ENCODE measurements at places on chromosomes 2 and 18.

DNA sequence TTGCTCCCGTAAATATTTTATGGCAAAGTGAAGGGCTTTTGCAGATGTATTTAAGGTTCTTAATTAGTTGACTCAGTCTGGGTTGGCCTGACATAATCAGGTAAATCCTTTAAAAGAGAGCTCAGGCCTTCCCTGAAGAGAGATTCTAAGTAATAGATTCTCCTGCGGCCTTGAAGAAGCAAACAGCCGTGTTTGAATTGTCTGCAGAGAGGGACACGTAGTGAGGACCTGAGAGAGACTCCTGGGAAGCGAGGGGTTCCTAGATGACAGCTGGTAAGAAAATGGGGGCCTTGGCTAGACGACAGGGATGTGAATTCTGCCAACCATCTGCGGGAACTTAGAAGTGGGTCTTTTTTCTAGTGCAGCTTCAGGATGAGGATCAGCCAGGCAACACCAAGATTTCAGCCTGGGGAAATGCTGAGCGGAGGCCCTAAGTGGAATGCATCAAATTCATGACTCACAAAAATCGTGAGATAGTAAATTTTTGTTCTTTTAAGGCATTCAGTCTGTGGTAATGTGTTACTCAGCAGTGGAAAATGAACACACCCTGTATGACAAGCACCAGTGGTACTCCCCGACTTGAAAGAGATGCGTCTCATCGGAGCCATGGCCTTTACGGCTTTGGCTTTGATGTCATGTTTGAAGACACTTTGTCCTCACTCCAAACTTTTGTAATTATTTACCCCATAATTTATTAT is 62.1 kb upstream of the SMIM21 start:
- DNase-seq: no peak

GRCh38 chr18:62898359-62898758 is 183.0 kb downstream of the PHLPP1 start:
- no peak for DNase-seq

DNA sequence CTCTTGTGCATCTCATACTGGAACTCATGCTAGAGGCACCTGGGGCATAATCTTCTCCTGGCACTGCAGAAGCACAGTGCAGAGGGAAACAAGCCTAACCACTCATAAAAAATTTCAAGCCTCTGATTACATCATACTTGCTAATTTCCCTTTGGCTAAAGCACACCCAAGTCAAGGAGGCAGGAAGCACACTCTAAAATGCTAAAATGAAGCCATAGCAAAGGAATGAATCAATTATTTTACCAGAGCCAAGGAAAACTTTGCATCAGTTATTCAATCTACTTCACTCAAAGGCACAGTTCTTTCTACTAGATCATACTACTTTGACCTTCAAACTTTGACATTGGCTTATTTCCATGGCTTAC is 79.6 kb upstream of the SPOPL start:
- DNase-seq: no peak

DNA sequence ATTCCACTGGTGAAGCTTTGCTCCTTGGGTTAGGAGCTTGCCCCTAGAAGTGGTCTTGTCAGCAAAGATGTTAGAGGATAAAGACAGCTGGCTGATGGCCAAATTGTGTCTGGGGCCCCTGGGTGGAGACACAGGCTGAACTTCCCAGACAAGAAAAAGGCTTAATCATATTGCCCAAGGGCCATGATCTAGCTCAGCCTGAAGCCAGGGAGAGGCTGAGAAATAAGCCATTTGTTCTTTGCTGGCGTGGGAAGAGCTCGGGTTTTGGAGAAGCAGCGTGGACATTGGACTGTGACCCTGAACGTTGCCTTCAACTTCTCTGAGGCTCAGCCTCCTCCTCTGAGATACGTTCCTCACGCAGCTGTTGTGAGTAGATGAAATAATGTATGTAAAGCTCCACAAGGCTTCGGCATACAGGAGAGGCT is 153.0 kb downstream of the ZFP36L2 start:
- no peak for DNase-seq

GRCh38 chr2:2827761-2828221 is 496.7 kb upstream of the MYT1L start:
- DNase-seq: no peak

- DNase-seq: no peak
Measured at GRCh38 chr2:17798338-17798737, 17.9 kb upstream of the MSGN1 start.

GRCh38 chr2:161420406-161421074 is 4.4 kb downstream of the TBR1 start:
- no peak for DNase-seq

DNA sequence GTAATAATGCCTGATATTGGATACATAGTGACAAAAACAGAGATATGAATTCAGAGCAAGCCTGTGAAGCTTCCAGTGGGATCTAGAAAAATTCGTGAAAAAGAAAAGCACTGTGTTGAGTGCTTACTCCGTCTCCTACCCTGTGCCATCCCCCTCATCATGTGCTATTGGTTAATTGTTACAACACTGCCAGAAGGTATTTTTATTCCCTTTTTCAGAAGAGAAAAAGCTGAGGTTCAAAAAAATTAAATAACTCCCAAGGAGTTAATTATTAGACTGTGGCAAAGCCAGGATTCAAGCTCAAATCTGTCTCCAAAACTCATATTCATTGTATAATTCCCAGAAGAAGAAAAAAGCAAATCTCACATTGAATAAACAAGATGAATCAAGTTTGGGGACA is 735.5 kb upstream of the ACVR2A start:
- DNase-seq: no peak

GRCh38 chr18:22528291-22528690 is 110.6 kb upstream of the CTAGE1 start:
- DNase-seq: no peak

GRCh38 chr18:57088883-57089282 is 58.0 kb upstream of the BOD1L2 start:
- no peak for DNase-seq

GRCh38 chr2:216987252-216987821 is 127.5 kb upstream of the TNP1 start:
- DNase-seq: no peak

- no peak for DNase-seq
Measured at GRCh38 chr2:12755384-12755783, 38.6 kb downstream of the TRIB2 start.

GRCh38 chr2:233081232-233081730 is 21.1 kb downstream of the INPP5D start:
- DNase-seq: no peak

DNA sequence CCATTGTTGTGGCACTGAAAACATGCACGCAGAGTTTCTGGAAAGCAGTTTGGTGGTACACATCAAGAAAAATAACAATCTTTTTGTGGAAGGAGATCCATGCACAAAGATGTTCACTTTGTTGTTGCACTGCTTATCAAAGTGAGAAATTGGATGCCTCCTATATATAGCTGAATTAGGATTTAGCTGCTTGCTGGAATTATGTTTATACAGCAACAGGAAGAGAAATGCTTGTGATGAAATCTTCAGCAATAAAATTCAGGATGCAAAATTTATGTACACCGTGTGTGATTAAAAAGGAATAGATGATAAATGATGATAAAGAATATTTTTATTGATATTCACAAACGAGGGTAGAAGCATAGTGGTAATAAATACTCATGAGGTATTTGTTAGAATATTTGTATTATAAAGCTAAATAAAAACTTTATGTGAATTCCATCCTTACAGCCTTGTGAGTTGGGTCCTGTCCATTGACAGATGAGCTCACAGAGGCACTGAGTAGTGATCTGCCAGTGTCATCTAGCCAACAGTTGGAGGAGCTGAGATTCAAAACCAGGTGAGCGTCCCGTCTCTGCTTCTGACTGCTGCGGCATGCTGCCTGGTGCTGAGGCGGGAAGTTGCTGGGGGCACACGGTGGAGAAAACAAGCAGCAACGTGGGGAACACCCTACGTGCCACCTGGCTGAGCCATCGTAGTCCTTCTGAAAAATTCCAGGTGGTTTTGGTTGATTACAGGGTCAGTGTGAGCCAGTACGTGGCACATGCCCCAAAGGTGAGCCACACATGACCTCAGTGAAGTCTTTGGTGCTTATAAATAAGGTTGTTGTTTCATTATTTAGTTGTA is 80.2 kb downstream of the ASAP2 start:
- DNase-seq: no peak

- no peak for DNase-seq
Measured at GRCh38 chr2:10103179-10103578, 19.4 kb upstream of the RRM2 start.

DNA sequence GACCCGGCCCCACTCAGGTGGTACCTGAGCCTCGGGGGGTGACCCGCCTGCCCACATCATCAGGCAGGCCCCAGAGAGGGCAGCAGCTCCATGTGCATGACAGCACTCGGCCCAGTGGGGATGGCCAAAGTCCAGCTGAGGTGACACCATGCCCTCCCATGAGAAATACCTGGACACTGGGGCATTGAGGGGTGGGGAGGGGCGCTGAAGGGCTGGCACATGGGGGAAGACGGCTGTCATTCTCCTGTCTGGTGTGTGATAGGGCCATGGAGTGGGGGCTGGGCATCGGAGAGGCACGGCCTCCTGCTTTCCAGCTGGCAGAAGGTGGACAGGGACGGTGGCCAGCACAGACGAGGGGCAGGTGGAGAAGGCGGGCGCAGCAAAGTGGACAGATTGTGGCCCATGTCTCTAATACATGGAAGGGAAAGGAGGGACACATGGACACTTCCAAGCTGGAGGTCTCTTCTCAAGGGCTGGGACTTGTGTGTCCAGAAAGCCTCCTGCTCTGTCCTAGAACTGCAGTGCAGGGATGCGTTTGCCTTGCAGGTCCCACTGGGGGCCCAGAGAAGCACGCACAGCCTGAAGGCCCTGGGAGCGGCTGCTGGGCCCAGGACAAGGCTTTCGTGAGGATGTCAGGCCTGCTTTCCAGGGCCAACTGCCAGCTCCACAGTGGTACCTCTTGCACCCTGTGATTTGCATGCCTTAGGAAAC is 302.2 kb downstream of the NDUFA10 start:
- no peak for DNase-seq

DNA sequence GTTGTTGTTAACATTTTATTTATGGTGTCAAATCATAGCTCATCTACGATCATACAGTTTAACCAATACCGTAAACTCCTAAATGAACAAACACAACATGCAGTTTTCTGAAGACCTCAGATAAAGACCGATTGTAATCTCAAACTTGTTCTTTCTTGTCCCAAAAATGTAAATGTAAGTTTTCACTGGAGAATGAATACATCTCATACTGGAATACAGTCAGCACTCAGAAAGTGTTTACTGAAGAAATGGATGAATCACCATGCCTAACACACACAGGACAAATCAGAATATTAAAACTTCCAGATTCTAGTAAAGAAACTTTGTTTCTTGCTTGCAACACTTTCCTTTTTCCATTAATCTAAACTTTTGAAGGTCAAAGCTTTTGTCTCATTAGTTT is 380.5 kb downstream of the DLGAP1 start:
- DNase-seq: no peak

Measured in GOT3 (cell line).